ENCODE measurements at places on chromosomes 7 and 10.

GRCh38 chr10:128373831-128374230, 247.6 kb upstream of the MKI67 start:
- no peak for DNase-seq

DNA sequence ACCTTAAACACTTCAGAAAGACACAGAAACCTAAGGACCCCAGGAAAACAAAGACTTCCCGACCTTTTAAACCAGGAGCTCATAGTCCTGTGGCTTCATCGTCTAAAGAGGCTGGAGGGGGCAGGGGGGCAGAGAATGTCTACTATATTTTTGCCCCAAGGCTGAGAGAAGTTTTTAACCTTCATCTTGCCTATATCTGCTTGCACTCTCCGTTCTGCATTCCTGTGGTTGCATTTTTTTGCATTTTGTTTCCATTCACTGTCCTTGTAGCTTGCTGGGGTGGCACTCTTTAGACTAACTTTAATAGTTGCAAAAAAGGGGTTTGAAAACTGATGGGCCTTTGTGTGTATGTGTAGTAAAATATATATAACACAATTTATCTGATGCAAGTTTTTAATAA, 23.7 kb downstream of the PRKAR2B start:
- no peak for DNase-seq

DNA sequence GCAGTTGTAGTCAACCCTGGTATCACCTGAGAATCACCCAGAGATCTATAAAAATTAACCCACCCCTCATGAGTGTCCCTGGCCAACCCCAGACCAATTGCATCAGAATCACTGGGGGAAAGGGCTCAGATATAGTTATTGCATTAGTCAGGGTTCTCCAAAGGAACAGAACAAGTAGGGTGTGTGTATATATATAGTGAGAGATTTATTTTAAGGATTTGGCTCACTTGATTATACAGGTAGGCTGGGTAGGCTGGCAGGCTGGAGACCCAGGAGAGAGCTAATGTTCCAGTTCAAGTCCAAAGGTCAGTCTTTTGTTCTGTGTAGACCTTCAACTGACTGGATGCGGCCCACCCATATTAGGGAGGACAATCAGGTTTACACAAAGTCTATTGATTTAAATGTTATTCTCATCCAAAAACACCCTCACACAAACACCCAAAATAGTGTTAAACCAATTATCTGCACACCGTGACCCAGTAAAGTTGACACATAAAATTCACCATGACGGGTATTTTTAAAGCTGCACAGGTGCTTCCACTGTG, 372.9 kb upstream of the NFE2L3 start:
- DNase-seq, result no peak

- DNase-seq, result no peak
Observed at GRCh38 chr7:158315326-158315725, 272.3 kb downstream of the PTPRN2 start.

DNA sequence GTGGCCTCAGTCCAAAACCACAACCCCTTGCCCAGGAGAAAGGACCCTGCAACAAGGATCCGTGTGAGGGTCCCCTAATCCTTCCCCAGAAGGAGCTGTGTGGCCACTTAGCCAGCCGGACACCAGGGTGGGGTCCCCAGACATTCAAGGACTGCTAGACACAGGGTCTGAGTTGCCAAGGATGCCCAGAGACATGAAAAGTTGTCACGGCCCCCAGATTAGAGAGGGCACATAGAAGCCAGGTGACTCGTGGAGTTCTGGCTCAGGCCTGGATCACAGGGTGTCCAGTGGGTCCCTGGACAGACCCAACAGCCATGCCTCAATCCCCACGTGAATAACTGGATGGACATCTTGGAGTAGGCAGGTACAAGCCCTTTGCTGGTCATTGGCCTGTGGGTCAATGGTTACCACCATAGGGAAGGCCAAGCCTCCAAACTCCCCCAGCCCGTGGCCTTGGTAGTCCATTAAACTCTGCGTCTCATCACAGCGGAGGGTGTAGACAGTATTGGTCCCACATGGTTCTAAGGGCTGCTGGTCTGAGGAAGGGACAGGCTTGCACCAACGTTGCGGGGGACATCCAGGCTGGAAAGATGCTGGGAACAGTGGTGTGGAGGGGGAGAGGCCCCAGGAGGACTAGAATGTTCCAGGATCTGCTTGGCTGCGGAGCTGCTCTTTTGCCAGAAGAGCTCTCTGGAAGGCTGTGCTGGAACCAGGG, 205.9 kb upstream of the PPP2R2D start:
- DNase-seq, result no peak

DNA sequence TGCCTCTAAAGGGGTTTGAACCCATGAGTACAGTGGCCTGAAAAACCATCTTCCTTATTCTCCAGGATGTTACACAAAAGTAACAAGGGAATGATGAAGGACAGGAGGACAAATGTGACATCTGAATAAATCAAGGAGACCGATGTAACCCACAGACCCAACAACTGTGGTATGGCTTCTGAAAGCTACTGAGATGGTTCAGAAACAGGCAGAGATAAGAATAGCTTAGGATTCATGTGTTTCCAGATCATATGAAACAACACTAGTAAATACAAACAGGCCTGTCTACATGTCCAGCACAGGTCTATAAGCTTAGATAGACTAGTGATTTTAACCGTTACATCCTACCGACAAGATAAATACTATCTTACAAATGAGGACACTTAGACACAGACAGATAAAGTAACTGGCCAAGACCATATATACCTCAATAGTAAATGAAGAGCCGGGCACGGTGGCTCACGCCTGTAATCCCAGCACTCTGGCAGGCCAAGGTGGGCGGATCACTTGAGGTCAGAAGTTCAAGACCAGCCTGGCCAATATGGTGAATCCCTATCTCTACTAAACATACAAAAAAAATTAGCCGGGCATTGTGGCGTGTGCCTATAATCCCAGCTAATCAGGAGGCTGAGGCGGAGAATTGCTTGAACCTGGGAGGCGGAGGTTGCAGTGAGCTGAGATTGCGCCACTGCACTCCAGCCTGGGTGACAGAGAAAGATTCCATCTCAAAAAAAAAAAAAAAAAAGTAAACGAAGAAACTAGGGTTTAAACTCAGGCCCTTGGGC, 88.7 kb downstream of the SORBS1 start:
- DNase-seq, result no peak

- DNase-seq, result no peak
Observed at GRCh38 chr7:55083206-55083605, 64.4 kb downstream of the EGFR start.

- DNase-seq, result peak; percentile 39
Observed at GRCh38 chr10:131685576-131685975, 215.2 kb upstream of the PPP2R2D start.

GRCh38 chr7:74063646-74064045, 20.0 kb upstream of the LIMK1 start:
- DNase-seq, result no peak

GRCh38 chr10:14362104-14362503, 31.4 kb upstream of the FRMD4A start:
- DNase-seq, result no peak

- DNase-seq, result no peak
Observed at GRCh38 chr7:128075242-128076095, 44.2 kb upstream of the LRRC4 start.

DNA sequence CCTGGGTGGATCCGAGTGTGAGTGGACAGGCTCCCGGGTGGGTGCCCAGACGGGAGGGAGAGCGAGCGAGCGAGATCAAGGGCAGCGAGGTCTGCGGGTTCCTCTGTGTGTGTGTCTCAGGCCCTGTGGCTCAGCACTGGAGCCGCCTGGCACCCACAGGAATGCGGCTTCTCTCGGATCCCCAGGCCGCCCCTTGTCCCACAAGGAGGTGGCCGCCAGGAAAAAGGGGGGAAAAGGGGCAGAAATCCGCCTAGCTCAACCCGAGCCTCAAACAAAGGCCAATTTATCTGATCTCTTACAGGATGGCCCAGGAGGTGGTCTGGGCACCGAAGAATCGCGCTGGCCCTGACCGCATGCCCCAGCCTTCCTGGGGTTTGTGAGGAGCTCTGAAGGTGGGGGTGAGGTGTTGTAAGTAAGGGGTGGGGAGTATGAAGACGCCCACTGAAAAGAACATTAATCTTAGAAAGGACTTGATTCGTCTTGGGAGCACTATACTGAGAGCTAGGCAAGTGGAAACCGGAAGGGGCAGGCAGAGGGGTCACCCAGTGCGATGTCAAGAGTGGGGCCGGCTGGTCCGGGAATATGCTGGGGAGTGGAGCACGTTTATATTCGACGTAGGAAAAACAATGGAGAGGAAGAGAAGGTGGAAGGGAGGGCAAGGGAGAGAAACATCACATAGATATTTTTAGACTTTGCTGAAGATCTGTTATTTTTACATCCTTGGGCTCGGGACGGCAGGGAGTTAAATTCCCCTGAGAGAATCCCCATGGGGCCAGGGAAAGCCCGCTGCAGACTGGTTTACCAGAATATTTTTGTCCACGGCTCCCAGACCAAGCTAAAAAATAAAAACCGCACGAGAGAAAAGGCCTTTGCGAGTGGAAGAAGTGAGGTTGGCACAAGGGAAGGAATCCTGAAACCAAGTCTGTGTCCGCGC, 7.2 kb downstream of the DLX5 start:
- no peak for DNase-seq

- DNase-seq, result peak; percentile 52
Observed at GRCh38 chr10:24465124-24465874, 256.4 kb downstream of the KIAA1217 start.

DNA sequence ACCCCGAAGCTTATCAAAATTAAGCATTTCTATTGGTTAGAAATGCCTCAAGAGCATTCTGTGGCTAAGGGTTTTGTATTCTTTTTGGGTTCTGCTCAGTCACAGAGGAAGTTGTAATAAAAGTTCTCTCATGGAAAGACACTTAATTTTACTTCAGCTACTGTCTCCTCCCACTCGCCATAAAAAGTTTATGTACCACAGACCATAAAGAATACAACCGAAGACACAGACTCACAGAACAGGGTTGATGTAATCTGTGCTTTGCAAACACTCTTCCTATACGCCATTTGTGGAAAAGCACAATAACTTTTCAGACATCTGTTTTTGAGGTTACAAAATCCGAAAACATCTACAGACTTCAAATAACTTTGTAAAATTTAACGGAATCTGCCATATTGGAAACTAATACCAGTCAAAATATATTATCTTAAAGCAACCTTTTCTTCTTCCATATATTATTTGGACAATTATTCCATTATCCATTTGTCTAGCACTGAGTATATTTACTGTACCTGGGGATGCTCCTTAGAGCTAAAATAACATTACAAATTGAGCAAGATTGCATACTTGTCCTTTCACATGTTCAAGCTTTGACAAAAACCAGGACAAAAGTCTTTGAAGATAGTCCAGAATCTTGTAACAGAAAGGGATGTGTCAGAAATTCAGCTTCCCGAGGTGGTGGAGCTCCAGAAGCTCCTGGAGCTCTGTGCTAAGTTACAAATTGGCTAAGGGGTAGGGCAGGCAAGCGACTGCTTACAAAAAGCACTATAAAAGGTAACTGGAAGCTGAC, 219.0 kb upstream of the MEOX2 start:
- DNase-seq, result no peak

DNA sequence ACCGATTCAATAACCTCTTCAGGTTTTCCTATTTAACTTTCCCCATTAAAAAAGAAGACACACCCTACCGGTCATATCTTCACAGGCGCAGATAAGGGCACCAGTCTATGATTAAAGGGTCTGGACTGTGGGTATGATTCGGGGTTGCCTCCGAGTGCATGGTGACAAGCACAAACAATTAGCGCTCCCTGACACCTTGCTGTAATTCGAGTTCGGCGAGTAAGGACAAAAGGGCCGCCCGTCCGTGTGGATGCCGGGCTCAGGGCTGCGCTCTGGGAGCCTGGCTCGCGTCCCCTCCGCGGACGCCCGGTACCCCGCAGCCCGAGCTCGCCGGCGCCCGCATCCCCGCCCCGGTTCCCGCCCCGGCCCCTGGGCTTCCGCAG, 111.9 kb upstream of the RHEB start:
- peak; percentile 63 for DNase-seq

DNA sequence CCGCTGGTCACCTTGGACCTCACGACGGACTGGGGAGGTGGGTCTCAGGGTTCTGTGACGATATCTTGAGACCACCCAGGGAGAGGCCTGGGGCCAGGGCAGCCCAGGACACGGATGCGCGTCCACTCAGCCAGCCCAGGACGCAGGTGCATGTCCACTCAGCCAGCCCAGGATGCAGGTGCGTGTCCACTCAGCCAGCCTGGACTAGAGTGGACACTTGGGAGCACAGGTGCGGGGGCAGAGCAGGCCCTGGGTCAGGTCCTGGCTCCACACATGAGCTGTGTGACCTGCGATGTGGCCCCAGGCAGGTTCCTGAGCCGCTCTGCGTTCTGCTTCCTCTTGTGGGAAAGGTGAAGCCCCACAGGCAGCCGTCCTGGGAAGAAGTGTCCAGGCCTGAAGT, 22.2 kb downstream of the KNDC1 start:
- DNase-seq, result no peak

GRCh38 chr7:5423976-5424748, 528 bp upstream of the TNRC18 start:
- DNase-seq, result peak; percentile 99

GRCh38 chr7:18320422-18320821, 175.1 kb upstream of the HDAC9 start:
- DNase-seq, result no peak

DNA sequence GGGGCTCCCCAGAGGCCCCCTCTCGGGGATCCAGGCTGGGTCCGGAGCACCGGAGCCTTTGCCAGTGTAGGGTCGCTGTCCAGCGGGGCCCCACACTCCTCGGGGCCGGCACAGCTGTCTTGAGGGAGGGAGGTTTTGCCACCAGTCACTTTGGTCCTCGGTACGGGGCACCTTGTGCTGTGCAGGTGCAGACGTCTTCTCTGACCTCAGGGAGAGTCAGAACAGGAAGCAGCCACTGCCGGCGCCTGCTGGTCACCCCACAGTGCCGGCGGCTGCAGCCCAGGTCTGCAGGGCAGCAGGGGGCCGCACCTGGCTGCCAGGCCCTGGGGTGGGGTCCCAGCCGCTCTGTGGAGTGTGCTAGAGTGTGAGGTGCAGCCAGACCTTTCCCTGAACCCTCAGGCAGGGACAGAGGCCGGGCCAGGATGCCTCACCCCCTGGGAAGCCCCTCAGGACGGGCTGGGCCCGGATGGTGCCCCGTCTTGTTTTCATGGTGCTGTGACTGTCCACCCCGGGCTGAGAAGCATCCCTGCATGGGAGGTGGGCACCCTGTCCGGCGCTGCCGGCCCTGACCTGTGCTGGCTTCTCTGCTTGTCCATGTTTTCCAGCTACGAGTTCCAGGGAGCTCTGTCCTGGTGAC, 8.2 kb downstream of the MAFK start:
- no peak for DNase-seq

Measured in SW480 (cell line).